Heart left ventricle (tissue), 16 donors: ENCODE measurements at places on chromosomes 12 and 14. TPM values are rescaled to one million over a fixed set of nuclear protein-coding genes. Genes with fewer than 3 reads are reported as not detected.
A peak's percentile ranks its signal among the peaks of the same experiment; 100 is the strongest.

GRCh38 chr12:108645686-108646599, 12.2 kb upstream of the SELPLG start:
- no peak for DNase-seq

DNA sequence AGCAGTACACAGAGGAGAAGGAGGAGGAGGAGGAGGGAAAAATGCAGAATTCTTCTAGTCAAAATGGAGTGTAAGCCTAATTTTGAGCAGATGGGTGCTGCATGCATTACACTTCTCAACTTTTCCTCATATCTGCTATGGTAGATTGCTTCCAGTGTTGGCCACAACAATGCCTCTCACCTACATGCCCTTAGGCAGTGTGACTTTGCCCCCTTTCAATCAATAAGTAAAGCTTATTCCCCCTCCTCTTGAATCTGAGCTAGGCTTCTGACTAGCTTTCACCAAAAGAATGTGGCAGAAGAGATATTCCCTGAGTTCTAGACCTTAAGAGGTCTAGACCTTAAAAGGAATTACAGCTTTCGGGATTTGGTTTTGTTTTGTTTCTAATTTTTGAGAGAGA, 3.2 kb upstream of the METTL3 start:
- DNase-seq = no peak

DNA sequence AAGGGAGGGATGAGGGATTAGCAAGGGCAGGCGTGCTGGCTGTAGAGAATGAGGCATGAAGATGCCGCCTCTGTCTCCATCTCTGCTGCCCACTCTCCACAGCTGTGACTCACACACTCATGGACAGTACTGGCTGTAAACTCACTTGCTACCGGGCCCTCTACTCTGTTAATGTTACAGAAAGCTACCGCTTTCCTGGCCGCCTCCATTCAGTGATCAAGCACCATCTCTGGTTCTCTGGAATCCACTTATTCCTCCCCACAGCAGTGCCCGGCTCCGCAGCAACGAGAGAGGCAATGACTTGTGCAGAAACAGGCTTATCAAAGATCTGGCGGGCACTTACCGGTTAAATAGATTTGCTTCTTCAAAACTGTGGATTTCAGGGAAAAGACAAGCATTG, 34.8 kb downstream of the AMN start:
- DNase-seq = no peak

- DNase-seq = no peak
Measured at GRCh38 chr14:56821805-56822610, 11.7 kb upstream of the OTX2 start.

- DNase-seq = peak; percentile 25
Measured at GRCh38 chr14:24259282-24260025, 3.5 kb downstream of the TGM1 start.

PRH2 gene
- polyA plus RNA-seq = not detected

DCAF4 gene
- polyA plus RNA-seq = 10.0 TPM

CFAP54 gene
- 0.14 TPM for polyA plus RNA-seq

DNA sequence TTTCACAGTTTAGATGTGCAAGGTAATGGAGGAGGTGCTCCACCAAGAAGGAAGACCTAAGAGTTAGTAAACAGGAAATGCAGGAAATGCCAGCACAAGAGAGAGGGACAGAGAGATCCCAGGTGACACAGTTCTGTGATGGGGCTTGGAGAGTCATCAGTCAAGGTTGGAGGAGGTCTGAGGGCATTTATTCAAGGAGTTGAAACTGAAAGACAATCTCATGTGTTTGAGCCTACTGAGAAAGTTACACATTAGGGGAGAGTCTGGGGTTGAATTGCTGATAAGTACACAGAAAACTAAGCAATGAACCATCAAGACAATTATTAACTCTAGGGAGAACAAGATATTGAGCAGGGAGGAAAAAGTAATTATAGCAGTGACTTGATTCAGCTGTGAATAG, 138.5 kb downstream of the ANO6 start:
- no peak for DNase-seq

DPY19L2 gene
- polyA plus RNA-seq = 56.5 TPM

- no peak for DNase-seq
Measured at GRCh38 chr12:12804432-12804886, 8.7 kb upstream of the DDX47 start.

- DNase-seq = no peak
Measured at GRCh38 chr12:20211981-20212421, 156.3 kb upstream of the PDE3A start.

GRCh38 chr12:104669851-104670337, 213.1 kb downstream of the CHST11 start:
- peak; percentile 70 for DNase-seq

DNA sequence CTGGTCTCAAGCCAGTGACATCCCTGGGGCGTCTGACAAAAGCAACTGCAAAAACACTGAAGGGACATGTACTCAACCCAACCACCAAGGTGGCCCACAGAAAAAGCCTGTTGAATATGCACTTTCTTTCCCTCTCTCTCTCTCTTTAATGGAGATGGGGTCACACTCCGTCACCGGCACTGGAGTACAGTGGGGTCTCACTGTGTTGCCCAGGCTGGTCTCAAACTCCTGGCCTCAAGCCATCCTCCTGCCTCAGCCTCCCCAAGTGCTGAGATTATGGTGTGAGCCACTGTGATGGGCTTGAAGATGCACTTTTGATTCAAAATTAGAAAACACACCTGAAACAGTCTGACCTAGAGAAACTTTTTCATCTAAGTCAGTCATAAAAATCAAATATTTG, 7.2 kb upstream of the CD27 start:
- DNase-seq = no peak

DNA sequence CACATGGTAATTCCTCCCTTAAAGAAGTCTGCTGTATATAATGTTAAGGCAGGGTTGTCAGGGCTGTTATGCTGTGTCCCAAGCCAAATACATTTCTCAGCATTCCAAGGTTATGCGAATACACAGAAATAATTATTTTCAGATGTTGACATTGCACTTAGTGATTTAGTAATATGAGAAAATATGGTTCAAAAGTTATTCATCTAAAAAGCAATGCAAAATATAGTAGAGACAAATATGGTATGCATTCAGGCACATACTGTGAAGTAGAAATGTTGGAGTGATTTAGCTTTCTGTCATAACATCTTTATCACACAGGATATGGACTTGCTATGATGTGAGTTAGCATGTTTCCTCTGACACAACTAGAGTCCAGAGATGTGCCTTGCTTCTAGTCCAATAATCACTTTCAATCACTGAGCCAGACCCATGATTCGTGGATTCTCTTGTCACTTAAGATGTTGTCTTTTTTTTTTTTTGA, 70.0 kb downstream of the PDE3A start:
- no peak for DNase-seq

- DNase-seq = no peak
Measured at GRCh38 chr12:131833896-131834641, 5.9 kb downstream of the MMP17 start.

- no peak for DNase-seq
Measured at GRCh38 chr14:24418492-24418873, 11.0 kb downstream of the CBLN3 start.

ASIC1 gene
- 0.38 TPM for polyA plus RNA-seq

GRCh38 chr12:92717202-92717601, 14.4 kb downstream of the PLEKHG7 start:
- DNase-seq = no peak

HOXC5 gene
- polyA plus RNA-seq = not detected

DNA sequence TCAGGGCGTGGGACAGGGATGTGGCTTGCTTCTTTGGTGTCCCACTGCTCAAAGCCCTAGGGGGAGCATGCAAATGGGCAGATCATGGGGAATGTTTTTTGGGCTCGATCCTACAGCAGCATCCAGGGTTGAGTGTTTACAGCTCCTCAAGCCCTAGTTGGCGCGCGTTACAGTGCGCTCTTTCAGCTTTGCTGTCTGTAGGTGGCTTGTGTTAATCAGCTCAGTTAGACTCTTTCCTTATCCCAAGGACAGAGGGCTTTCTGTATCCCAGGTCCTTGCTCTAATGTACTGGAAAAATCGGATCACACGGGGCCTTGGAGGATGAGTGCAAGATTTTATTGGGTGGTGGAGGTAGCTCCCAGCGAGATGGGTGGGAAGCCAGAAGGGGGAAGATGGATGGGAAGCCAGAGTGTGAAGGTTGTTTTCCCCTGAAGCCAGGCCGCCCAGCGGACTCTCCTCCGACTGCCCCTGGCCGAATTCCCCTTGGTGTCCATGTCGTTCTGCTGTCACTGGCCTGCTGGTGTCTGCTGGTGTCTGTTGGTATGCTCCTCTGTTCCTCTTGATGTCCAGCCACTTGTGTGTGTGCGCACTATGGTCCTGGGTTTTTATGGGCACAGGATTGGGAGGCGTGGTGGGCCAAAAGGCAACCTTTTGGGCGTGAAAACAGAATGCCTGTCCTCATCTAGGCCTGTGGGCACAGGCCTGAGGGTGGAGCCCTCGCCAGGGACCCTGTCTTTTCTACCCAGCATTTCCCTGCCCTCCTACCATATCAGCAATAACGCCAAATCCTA, 10.7 kb upstream of the TXNRD1 start:
- DNase-seq = no peak

GRCh38 chr12:4900327-4900726, 9.4 kb upstream of the KCNA1 start:
- DNase-seq = no peak

DNA sequence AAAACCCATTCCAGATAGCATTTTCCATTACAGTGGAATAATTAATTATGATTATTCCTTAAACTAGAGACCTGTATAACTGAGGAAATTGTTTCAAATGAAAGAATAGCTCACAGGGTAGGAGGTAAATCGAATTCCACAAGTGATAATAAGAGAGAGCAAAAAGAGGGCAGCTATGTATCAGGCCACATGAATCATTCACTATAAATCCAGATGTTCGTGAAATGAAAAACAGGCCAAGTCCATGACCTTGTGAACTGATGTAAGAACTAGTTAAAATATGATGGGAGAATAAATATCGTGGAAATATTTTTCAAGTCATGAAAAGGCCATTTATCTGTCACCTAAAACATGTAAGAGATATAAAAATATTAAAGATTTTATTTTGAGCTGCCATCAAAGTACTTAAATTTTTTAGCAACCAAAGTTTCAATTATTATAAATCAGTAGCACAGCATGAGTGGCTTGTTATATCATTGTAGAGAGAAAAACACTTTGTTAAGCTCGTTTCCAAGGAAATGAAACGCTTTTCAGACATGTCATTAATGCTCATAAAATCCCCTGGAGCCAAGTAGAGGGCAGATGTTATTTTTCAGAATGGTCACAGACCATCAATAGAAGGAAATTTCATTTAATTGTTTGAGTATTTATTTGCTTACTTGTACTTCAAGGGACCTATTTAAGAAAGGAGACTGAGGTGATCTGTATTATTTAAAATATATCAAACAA, 120.6 kb upstream of the CDKN3 start:
- no peak for DNase-seq

CBLN3 gene
- 0.80 TPM for polyA plus RNA-seq

DNA sequence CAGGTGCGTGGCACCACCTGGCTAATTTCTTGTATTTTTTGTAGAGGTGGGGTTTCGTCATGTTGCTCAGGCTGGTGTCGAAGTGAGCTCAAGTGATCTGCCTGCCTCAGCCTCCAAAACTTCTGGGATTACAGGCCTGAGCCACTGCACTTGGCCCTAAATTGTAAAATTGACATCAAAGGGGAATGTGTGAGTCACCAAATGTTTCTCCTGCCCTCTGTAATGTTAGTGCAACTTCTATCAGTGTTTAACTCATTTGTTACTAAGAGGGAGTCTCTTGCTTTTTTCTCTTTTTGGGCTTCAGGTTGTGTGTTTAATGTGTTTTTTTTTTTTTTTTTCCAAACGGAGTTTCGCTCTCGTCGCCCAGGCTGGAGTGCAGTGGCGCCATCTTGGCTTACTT, 2.3 kb downstream of the TULP3 start:
- DNase-seq = no peak

GRCh38 chr12:53944907-53945847, 6.5 kb downstream of the HOXC13 start:
- no peak for DNase-seq

DNA sequence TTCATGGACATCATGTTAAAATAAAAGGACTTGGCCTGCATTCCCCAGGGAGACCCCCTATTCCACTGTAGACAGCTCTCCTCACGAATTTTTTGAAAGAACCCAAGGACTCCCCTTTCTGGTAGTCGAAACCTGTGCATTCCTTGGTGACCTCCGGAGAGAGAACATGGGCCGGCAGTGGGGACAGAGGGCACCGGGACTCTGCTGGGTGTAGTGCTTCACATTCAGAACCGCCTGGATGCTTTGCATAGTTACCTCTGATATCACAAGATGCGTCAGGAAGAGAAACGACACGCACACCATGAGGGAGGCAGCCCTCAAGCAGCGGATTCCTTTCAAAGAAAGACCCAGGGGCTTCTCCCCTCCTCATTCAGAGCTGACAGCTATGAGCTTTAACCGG, 9.7 kb downstream of the CKAP4 start:
- peak; percentile 56 for DNase-seq

- DNase-seq = no peak
Measured at GRCh38 chr14:51716610-51717009, 64.9 kb downstream of the FRMD6 start.

- no peak for DNase-seq
Measured at GRCh38 chr12:103441437-103442181, 54.2 kb downstream of the C12orf42 start.
